ENCODE measurements at places on chromosomes 1 and 21.

DNA sequence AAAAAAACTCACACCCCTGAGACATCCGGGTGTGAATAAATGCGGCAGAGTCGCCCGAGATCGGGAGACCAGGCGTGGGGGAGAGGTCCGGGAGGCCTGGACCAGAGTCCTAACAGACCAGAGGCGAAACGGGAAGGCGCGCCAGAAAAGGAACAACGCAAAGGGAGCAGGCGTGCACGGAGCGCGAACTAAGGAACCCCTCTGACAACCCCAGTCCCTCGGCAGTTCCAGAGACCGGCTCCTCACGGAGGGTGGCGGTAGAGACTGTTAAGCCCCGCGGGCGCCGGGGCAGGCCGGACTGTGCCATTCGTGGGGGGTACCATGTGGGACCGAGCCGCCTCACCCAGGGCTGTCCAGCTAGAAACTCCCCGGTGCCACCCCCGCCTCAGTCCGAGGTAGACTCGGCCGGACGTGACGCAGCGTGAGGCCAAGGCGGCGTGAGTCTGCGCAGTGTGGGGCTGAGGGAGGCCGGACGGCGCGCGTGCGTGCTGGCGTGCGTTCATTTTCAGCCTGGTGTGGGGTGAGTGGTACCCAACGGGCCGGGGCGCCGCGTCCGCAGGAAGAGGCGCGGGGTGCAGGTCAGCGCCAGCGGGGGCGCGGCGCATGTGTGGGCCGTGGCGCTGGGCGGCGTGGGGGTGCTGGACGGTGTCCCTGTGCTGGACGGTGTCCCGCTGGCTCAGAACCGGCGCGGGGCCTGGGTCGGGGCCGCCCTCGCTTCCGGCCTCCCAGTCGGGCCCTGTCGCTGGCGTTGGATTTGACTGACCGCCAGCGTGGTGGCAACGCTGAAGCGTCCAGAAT is at the start of gene PARK7:
TSS of gene PARK7 (plus strand) at position 496 of the 798 bp plus-strand sequence. CDS start 1,075 bp downstream, outside the sequence.
- DNase-seq, result peak; percentile 99

- DNase-seq, result peak; percentile 89
These were observed 12.6 kb upstream of the PSMA5 start for GRCh38 chr1:109438798-109439297.

DNA sequence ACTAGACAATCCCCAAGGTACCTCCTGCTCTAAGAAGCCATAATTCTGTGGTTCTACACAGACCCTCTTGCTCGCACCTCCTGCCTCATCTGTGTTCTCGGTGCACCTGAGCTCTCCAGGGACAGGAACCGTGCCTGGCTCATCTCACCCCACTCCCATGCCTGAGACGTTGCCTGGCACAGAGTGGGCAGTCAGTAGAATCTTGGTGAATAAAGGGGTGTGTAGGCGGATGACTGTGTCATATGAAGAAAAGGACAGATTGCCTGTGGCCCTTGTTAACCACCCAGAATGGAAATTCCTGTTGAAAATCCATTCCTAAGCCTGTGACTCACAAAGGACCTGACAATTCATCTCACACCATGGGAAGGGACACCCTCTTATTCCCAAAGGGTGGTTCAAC is 92.9 kb downstream of the KCNN3 start:
- DNase-seq, result no peak

GRCh38 chr1:68111519-68112436 is 61.4 kb upstream of the DIRAS3 start:
- DNase-seq, result peak; percentile 89

DNA sequence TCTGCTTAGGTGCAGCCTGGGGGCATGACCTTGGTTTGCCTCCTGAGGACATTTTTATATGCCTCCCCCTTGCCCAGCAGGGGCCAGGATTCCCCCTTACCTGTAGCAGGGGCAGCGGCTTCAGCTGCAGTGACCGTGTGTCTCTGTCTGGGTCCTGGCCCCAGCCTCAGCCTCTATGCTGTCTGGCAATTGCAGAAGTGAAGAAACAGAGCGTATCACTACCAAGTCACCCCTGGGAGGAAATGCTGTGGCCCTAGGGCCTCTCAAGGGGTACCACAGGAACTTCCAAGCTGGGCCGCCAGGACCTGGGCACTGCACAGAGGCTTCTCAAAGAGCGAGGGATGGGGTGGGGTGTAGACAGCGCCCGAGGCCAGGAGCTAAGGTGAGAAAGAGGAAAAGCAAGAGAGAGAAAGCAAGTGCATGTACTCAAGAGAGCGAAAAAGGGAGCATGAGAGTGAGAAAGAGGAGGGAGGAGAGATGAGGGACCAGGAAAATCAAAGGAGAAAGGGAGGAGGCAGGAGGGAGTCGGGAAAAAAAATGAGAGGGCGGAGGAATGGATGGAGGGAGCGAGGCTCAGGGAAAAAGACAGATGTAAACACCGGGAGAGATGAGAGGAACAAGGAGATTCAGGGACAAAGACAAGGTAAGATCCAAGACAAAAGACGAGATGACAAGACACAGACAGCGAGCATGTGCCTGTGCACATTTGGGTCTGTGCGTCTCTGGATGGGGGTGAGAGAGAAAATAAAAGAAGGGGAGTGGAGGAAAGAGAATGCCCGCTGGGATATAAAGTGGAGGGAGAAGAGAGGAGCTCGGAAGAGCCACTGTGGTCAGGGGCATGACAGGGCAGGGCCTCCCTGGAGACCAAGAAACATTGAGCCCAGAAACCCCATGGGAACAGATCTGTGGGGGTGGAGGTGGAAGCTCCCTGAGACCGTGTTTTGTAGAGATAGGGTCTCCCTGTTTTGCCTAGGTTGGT is at the start of gene PTAFR:
TSS of gene PTAFR (minus strand) at position 199 of the 979 bp plus-strand sequence. CDS start 25,669 bp downstream, outside the sequence.
- no peak for DNase-seq

DNA sequence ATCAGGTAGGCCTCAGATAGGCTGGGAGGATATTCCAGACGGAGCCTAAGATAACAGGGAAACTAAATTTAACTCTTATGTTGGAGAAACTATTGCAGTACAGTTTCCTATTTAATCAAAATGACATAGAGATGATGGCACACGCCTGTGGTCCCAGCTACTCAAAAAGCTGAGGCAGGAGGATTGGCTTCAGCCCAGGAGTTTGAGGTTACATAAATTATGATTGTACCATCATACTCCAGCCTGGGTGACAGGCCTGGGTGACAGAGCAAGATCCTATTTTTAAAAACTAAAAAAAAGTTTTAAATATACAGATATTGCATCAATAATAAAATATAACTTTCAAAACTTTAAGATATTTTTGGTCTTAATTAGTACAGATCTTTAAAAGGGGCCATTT is 25.2 kb upstream of the TAL1 start:
- DNase-seq, result no peak

- peak; percentile 58 for DNase-seq
These were observed 73.8 kb downstream of the MTR start for GRCh38 chr1:236868625-236869467.

GRCh38 chr1:221022331-221022730 is 143.1 kb downstream of the HLX start:
- peak; percentile 29 for DNase-seq

Measured in fibroblast of upper back skin (primary cell).